ENCODE measurements at places on chromosomes 3 and 15.
A peak's percentile ranks its signal among the peaks of the same experiment; 100 is the strongest.

GRCh38 chr3:46448721-46449120 lies 16.0 kb downstream of the LTF start:
- DNase-seq = no peak

DNA sequence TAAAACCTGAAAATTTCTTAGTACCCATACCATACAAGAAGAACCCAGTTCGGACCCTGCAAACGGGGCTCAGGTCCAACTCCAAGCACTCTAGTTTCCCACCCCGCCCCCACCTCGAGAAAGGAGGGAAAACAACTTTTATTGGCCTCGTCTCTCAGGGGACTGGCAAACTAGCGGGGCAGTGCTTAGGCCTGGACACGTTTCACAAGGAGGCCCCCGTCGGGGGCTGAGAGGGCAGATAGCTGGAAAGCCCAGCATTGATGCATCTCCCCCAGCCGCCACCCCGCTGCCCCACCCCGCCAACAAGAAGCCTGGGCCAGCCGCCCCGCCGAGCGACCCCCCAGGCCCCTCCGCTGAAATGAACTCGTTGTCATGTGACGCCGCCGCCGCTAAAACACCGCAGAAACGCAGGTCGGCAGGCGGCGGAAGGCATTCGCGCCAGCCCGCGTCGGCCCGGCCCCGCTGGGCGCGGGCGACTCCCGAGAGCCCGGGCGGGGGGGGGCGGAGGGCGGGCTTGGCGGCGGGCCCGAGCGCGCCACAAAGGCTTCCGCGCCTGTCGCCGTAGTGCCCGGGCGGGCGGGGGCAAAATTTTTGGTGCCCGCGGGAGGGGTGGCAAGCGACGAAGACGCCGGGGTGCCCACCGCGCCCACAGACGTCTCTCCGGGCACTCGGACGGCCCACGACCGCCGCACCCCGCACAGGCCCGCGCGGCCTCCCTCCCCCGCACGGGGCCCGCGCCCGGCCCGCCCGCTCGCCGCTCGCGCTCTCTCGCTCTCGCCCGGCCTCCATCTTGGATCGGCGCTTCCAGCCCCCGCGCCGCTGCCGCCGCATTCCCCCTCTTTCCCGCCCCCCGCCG lies 634 bp downstream of the STAG1 start:
- peak; percentile 82 for DNase-seq

GRCh38 chr3:107382631-107383030 lies 5.4 kb downstream of the CCDC54 start:
- no peak for DNase-seq

DNA sequence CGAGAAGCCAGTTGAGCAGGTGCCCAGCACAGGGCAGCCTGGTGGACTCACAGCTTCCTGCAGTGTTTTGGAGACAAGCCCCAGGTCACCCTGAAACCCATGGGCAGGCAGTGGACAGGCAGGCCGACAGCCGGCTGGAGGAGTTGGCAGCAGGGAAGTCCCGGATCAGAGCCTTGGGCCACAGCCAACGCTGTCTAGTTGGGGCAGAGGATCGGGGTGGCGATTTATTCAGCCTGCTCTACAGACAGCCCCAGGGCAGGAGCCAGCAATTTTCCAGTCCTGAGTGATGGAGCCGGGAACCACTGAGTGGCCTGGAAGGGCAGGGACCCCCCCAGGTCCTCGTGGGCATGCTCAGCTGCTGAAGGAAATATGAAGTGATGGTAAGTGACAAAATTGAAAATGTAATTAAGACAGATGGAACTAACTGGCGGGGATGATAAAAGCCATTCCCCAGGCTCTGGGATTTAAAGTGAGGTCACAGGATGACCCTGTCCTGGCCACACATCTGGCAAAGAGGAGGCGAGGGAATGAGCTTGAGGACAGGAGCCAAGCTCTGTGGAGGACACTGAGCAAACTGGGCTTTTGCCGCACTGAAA lies 34.4 kb upstream of the TBC1D21 start:
- peak; percentile 20 for DNase-seq

DNA sequence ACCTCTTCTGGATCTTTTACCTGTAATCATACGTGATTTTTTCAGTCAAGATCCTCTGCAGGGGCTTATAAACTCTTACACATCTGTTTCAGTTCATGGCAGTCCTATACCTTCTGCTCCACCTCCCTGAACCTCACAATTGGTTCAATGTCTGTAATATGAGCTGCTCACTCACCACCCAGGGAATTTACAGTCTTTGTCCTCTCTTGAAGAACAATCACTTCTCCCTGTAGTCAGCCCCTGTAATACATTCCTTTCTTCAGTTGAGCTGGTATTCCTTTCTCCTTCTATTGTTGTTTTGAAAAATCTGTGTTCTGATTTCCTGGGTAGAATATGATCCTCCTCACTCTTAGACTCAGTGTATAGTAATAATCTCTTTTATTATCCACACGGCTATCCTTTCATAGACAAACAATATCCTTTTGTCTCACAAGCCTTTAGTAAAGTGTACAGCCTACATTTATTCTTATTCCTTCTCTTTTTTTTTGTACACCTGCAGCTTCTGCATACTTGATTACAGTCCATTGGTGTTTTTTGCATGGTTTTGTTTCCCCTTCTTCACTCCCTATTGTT lies 101.8 kb downstream of the NECTIN3 start:
- no peak for DNase-seq

- no peak for DNase-seq
Measured at GRCh38 chr15:101409621-101410020, 79.9 kb downstream of the PCSK6 start.

- no peak for DNase-seq
Measured at GRCh38 chr3:27185231-27185989, 183.8 kb downstream of the NEK10 start.

Data from muscle of arm (tissue), 14 donors.